ENCODE measurements at places on chromosomes 5 and 9. TPM values are rescaled to one million over a fixed set of nuclear protein-coding genes. Genes with fewer than 3 reads are reported as not detected.

DNA sequence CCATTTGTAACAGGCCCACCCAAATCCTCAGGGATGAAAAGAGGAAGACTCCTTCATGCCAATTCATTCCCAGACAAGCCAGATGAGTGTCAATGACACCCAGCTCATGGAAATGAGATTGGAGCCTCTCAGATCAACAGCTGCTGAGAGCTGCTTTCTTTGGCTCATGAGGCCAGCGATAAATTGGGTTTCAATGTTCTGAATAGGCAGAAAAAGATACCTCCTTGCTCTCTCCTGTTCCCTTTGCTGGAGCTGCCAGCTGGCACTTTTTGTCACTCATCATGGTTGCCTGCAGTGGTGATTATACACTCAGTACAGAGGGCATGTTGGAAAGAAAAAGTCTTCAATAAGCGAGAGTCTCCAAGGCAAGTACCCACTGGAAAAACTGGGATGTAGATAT, 47.1 kb downstream of the SH3RF2 start:
- DNase-seq = no peak

DNA sequence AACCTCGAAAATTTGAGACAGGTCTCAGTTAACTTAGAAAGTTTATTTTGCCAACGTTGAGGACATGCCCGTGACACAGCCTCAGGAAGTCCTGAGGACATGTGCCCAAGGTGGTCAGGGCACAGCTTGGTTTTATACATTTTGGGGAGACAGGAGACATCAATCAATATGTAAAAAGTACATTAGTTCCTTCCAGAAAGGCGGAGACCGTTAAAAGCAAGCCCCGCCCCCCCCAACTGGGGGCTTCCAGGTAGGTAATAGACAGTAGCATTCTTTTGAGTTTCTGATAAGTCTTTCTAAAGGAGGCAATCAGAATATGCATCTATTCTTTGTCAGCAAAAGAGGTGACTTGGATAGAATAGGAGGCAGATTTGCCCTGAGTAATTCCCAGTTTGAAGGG, 599 bp upstream of the MOCS2 start:
- DNase-seq = peak; percentile 18

GRCh38 chr5:150044712-150045111, 41.6 kb downstream of the CSF1R start:
- no peak for DNase-seq

- no peak for DNase-seq
Measured at GRCh38 chr9:14106699-14107098, 207.2 kb downstream of the NFIB start.

DNA sequence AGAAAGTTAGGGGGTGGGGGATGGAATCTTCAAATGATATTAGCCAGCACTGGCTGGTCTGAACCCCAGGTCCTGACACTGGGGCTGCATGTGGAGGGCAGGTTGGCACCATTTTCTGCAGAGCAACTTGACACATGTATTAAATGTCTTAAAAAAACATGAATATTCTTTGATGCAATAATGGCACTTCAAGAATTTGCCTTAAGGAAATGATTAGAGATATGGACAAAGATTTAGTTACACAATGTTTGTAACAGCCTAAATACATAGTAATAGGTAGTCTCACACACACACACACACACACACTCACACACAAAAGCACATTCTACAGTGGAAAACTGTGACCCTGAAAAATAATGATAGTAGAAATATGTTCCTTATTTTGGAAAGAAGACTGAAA, 3.6 kb downstream of the SVEP1 start:
- DNase-seq = no peak

The CCNJL gene
- not detected for total RNA-seq

GRCh38 chr5:53424686-53425615, 55.5 kb upstream of the FST start:
- DNase-seq = no peak

GRCh38 chr9:128409450-128409849, 11.2 kb upstream of the CERCAM start:
- no peak for DNase-seq

DNA sequence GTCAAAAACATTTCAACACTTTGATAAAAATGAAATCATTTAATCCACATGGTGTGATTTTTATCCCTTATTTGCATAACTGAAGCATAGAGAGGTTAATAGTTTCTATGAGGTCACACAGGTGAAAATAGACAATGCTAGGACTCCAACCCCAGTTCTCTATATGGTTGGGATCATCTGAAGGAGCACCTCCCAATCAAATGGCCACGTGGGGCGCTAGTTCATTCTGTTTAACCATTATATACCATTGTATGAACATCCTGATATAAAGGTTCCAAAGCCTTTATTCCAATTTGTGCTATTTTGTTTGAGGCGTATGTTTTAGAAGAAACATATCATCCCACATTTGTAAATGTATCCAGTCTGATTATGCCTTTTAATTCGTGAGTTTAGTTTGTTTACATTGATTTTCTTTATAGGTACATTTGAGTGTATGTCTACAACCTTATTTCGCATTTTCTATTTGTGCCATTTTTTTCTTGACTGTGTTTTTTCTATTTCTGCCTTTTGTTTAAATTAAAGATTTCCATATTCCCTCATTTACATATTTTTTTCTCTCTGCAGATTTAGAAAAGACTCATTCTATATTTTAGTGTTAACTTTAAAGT, 1092.0 kb downstream of the MAT2B start:
- DNase-seq = peak; percentile 23

The C6 gene
- total RNA-seq = not detected

DNA sequence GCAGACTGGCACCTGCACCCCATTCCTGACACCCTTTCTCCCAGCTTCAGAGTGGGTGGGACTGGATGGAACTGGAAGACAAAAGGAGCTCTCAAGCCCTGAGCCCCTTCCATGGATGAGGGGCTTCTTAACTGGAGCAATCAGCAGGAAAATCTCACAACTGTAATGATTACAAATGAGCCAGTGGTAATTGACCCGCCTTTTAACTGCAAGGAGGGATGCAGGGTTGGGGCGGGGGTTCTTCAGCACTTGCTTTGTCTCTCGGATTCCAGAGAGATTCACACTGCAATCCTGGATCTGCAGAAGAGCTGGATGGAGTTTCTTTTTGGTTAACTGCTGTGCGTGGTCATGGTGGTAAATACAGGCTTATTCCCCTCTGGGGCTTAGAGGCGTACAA, 160.1 kb upstream of the SHB start:
- no peak for DNase-seq

GRCh38 chr5:79488775-79489174, 25.2 kb downstream of the HOMER1 start:
- no peak for DNase-seq

The TOR1B gene
- total RNA-seq = 18.0 TPM

DNA sequence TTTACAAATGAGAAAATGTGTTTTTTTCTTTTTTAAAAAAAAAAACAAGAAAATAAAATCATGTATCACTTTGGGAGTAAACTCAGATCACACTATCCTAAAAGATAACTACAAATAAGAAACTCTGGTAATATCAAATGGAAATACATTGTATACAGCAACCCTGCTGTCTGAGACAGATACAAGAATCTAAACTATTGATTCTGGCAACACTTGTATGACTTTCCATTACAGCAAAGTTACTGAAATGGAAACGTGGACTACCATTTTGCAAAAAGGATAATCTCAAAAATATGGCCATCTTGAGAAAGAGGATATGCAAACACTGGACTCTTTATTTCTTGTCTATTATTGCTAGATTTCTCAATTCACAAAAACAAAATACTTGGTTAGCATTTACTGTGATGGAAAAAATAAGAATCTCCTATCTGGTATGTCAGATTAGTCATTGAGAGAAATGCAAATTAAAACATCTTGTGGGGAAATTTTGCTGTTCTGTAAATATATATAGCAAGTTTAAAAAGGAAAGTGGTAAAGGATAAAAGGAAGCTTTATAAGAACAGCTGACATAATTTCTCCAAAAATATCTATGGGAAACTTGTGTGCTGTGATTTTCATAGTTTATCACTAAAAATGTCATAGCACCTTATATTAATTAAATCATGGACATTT, 112.9 kb upstream of the FER start:
- DNase-seq = no peak

- DNase-seq = no peak
Measured at GRCh38 chr5:108639366-108639765, 108.3 kb upstream of the FER start.

DNA sequence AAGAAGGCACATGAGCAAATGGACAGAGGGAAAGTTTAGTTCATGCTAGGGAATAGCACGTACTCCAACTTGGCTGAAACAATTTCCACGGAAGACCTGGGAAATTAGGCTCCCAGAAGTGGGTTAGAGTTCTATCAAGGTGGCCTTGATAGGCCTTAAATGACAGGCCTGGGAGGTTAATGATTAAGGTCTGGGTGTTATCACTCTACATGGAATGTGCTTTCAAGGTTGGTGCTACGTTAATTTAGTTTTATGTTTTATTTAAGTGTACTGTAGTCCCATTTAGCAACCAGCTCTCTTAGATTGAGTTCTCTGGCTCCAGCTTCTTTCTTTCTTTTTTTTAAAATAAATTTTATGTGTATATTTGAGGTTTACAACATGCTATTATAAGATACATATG, 121.4 kb upstream of the MEF2C start:
- DNase-seq = no peak

GRCh38 chr9:6271508-6272228, 56.1 kb downstream of the IL33 start:
- no peak for DNase-seq

- no peak for DNase-seq
Measured at GRCh38 chr5:169895926-169896325, 84.4 kb downstream of the INSYN2B start.

The TAF11L11 gene
- not detected for total RNA-seq

DNA sequence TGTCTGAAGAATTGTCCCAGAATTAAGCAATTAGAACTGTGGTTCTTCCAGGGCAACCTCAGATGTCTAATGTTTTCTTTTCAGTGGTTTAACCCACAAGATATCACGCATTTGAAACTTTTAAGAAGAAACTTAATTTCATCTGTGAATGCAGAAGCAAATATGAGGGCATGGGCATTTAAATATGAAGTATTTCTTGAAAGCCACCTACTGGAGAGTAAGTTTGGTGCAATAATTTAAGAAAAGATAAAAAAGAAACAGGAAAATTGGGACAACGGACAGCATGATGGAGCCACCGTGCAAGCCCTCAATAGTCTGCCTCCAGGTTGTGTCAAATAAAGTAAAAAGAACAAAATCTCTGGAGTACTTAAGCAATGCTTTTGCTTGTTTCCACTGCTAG, 1.2 kb upstream of the CAPSL start:
- DNase-seq = no peak

GRCh38 chr9:129330711-129331492, 152.8 kb upstream of the IER5L start:
- peak; percentile 59 for DNase-seq

DNA sequence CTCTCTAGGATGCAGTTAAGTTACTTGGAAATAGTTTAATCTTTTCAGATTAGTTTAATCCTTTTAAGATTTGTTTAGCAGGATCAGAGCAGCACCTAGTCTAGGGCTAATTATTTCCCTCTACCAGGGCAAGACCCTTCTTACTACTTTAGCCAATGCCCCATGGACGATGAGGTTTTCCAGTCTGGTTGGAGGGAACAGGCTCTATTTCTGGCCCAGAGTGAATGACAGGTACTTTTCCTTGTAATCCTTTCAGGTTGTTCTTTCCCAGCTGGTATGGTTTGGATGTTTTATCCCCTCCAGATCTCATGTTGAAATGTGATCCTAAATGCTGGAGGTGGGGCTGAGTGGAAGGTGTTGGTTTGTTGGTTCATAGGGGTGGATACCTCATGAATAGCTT, 27.2 kb downstream of the PTTG1 start:
- no peak for DNase-seq

DNA sequence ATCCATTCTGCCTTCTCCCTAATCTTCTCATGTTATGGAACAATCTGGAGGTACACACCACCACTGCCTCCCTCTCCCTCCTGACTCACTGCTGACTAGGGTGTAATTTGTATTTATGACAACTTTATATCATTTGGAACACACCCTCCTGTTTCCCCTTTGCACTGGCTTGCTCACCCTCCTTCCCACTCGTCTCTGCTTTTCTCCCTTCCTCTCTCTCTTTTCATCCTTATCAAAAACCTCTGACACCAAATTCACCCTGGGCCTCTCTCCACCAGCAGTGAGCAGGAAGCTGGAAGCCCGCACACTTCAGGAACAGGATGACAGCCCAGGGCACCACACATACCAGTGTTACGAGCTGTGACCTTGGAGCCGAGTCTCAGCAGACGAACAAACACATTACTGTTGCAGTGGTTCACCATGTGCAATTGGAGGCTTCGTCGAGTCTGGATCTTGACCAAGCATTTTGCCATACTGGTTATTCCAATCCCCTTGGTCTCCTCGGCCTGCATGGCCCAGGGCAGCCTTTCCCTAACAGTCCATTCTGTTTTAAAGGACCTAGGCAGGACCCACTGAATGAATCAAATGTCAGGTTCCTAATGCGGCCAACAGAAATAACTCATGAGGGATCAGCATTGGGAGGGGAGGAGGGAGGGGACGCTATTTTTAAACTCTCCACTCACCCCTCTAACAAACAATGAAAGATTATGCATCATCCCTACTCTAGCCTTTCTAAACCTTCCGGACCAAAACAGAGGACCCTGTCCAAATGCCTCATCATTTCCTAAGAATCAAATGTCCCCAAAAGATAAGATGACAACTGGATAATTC, 203.9 kb upstream of the RASEF start:
- no peak for DNase-seq

All from activated CD4-positive, alpha-beta T cell treated with anti-CD3 and anti-CD28 coated beads for 36 hours (primary cell).